ENCODE measurements at places on chromosomes 16 and 17. TPM values are rescaled to one million over a fixed set of nuclear protein-coding genes. Genes with fewer than 3 reads are reported as not detected.

DNA sequence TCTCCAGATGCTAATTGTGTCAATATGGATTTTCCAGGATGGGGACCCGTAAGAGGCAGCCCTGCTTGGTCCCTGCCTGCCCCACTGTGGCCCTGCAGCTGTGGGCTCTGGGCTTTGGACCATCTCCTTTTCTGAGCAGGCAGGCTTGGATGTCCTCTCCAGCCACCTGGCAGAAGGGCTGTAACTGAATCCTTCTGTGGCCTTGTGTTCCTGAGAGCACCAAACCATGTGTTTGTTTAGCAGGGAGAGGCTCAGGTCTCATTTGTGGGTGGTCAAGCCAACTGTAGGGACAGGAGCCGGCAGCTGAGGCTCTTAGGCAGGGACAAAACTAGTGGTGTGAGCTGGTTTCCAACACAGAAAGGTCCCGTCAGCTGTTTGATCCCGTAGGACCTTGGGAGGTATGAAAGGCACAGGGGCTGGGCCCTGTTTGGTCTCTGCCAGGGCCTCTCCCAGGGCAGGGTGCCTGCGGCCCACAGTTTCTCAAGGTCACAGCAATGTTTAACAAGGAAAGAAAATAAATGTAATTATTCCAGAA lies 18.5 kb downstream of the SEC14L5 start:
- no peak for DNase-seq

DNA sequence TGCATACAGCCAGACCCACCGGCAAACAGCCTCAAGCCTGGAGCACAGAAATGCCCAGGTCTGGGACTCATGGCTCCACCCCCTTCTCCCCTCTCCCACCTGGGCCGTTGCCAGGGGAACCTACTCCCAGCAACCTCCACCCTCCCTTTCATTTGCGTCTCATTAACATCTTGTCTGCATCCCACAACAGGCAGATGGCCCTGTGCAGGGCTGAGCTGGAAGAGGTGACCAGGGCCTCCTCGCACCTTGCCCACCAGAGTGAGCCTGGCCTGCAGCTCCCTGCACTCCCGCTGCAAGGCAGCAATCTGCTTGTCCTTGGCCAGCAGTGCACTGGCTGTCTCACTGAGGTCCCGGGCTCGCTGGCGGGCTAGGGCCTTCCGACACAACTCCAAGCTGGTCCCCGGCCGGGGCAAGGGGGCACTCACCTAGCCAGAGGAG lies 3.3 kb downstream of the TSPOAP1 start:
- DNase-seq = no peak

Gene ZFP90
- total RNA-seq = 24.8 TPM

DNA sequence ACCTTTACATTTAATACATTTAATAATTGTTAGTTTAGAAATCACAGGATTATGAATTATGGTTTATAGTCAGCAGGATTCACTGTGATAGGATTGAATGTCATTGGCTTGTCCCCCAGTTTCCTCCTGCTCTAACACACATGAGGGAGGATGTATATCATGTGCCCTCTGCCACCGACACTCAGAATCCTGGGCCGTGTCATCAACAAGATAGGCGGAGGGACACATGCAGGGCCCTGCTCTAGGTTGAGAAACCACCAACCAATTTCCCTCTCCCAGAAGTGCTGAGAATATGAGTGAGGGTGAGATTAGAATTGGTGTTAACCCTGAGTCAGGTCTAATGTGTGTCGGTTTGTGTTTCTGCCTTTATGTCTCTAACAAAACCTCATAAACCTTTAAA lies 85.1 kb downstream of the CES1 start:
- no peak for DNase-seq

Gene NEUROD2
- not detected for total RNA-seq

- no peak for DNase-seq
These were observed 83.3 kb downstream of the GSG1L start for GRCh38 chr16:27980076-27980775.

Gene CREBBP
- total RNA-seq = 30.1 TPM

- DNase-seq = no peak
These were observed 146.6 kb downstream of the TRIM37 start for GRCh38 chr17:58960068-58960467.

GRCh38 chr16:30407102-30407803 lies at the start of gene ZNF771:
Gene ZNF771 (plus strand): TSS chr16:30407606. CDS start chr16:30408054, 448 bp downstream.
- peak; percentile 90 for DNase-seq

DNA sequence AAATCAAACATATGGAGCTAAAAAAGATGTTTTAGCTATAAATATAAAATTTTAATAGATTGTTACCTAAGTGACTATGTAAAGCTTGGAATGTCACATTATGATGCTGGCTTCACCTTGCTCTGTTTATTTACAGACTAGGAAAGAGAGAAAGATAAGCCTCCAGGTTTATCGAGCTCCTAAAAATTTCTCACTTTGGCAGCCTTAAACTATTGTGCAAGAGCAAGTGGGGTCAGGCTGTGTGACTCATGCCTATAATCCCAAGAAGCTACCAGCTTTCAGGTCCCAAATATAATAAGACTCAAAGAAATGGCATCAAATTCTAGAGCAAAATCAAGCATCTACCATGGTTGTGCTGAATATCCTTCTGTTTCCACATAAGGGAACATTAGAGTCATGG lies 34.3 kb upstream of the PRSS54 start:
- DNase-seq = no peak

- no peak for DNase-seq
These were observed 1.7 kb downstream of the SMARCD2 start for GRCh38 chr17:63840591-63841349.

Gene HBQ1
- 2.0 TPM for total RNA-seq

DNA sequence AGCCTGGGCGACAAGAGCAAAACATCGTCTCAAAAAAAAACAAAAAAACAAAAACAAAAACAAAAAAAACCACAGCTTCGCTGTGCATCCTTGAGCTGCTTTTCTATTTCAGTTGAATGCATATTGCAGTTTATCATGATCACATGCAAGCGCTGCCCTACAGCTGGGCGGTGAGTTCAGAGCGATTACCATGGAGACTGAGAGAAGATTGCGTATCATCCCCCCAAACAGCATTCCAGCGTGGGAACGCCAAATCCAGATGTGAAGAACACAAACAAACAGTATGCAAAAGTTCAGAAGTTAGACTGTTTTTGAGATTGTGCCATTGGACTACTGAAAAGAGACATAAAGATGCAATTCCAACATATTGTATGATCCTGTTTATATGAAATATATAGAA lies 15.1 kb upstream of the SLC52A1 start:
- no peak for DNase-seq

DNA sequence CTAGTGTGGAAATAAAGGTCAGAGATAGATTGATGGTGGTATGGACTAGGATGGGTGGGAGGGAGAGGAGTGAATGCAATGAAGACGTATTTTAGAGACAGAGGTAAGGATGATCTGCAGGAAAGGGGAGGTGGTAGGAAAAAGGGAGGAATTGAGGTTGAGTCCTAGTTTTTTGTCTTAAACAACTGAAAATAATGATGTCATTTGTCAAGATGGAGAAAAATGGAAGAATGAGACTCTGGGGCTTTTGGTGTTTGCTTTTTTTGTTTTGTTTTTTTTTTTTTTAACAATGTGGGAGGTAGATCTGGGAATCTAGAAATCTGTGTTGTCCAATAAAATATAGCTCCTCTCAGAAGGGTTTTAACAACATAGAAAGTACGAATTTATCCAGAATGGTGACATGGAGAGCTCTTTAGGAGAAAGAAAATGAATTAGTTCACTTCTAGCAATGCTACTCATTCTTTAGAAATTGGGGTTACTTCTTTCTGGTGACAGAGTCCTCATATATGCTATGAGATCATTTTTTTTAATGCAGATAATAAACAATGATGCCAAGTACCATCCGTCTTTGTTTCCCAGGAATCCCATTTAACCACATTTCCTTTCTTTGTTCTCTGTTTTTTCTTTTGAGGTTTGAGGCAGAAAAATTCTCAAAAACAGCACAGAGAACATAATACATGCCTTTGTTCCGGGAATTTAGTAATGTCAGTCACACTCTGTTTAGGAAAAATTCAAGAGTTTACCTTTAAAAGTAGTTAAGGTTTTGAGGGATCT lies 225.3 kb upstream of the COX10 start:
- no peak for DNase-seq

Gene SDR42E1
- total RNA-seq = 12.5 TPM

Gene ZNF276
- 24.7 TPM for total RNA-seq

DNA sequence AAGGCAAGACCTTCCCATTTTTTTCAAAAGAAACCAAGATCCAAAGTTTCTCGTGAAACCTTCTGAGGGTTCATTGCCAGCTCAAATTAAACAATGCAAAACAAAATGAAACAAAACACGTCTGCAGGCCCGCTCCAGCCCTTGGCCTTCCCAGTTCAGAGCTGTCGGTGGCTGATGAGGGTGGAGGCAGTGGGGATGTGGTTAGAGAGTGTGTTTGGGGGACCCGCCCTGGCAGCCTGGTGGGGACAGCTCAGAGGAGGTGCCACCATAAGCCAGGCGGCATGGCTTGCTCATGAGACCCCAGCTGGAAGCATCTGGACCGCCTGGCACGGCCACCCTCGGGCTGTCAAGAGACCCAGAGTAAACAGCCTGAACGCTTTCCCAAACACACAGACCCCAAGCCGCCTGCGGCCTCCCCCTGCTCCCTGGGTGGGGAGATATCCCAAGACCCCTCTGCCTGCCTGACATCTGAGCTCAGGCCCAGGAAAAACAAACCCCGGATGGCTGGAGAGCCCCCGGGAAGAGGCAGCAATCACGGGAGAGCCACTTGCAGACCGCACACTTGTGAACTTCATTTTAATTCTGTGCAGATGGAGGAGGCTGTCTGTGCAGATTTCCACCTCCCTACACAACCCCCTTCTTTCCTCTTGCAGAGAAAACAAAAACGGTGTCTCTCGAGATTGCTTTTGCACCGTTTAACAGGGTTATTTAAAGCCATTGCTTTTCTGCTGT lies 35.4 kb upstream of the LITAF start:
- DNase-seq = peak; percentile 41

Gene OR2C1
- total RNA-seq = not detected

- DNase-seq = no peak
These were observed 90.6 kb upstream of the CLEC18A start for GRCh38 chr16:69860233-69861231.

Gene CDH8
- not detected for total RNA-seq

DNA sequence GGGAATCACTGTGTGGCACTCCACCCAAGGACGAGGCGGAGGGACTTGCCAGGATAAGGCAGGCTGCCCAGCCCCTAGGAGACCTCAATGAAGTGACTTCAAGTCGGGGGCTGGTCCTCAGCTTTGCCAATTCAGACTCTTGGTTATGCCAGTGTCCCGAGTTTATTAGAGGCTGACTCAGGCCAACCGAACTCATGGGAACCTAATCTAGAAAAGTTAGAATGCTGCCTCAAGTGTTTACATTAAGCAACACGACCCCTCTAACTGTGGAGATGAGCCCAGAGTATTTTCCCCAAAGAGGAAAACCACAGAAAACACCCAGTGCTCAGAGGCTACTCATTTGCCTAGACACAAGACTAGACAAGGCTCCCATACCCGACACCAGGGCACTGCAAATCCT lies 1.1 kb upstream of the TEKT3 start:
- no peak for DNase-seq

Gene CCDC92B
- total RNA-seq = not detected

Gene ATMIN
- total RNA-seq = 27.7 TPM

DNA sequence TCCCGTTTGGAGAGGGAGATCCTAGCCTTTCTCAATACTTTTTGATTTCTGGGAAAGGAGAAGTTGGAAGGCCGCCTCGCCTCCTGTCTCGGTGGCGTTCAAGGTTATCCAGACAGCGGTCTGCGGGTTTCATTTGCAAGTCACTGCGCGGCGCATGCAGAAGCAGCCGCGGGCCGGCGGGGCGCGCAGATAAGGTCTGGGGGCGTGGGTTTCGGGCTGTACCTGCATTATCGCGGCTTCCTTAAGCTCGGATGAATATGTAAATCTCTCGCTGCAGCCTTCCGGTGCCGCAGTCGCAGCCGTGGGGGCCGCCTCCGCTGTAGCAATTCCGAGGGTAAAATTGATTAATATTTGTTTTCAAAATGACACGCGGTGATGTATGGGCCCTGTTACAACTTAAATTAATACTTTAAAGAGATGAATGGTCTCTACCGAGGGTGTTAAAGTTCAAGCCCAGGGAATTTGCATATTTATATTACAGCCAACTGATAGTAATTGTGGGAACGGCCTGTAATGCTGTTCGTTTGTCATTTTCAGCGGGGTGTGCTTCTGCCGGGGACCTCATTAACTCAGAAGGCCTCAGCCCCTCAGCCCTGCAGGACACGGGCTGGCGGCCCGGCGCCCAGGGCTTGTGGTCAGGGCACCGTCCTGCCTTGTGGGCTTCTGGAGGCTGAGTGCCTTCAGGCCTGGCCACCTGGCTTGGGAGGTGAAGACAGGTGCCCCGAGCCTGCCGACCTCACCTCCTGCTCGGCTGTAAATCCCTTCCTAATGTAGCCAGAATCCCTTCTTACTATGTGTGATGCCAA lies 99.4 kb downstream of the CYLD start:
- peak; percentile 32 for DNase-seq

Gene MYOCD
- total RNA-seq = not detected

- no peak for DNase-seq
These were observed 27.6 kb downstream of the ITGB3 start for GRCh38 chr17:47281216-47281615.

DNA sequence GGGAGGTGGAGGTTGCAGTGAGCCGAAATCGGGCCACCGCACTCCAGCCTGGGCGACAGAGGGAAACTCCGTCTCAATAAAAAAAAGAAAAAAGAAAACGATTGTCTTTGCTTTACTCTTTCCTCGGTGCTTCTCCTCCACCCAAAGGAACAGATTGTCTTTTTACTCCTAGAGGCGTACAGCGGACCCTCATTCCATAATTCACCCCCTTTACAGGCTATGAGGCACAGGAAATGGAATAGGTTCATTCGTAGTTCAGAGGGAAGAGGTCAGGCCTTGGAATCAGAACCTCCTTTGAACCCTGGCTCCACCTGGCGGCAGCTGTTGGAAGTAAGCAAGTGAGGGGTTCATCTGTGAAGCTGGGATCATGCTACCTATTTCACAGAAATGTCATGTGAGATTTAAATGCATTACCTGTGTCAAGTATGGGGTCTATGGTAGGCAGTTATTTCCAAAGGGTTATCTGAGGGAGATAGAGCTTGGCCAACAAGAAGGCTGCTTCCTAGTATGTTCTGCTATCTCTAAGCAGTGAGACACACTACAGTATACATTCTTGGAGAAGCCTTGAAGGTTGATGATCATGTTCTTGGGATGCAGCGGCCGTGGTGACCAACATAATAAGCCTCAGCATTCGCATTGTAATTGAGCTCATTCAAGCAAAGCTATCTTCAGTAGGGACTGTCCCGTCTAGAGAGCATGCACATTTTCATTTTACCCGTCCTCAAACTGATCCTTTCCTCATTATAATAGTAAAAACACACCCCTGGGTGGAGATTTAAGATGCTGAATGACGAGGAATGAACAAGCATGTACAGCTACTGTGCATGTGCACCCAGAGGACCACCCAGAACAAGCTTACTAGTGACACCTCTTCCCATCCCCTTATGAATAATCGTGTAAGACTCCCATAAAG lies 18.7 kb upstream of the ZNF689 start:
- DNase-seq = peak; percentile 84

All from activated naive CD8-positive, alpha-beta T cell treated with anti-CD3 and anti-CD28 coated beads for 36 hours (primary cell).